ENCODE measurements at places on chromosomes 3 and 15.

GRCh38 chr3:38543586-38543985 is 47.4 kb downstream of the EXOG start:
- DNase-seq = no peak

- no peak for DNase-seq
These were observed 68.4 kb downstream of the HES1 start for GRCh38 chr3:194204042-194204987.

DNA sequence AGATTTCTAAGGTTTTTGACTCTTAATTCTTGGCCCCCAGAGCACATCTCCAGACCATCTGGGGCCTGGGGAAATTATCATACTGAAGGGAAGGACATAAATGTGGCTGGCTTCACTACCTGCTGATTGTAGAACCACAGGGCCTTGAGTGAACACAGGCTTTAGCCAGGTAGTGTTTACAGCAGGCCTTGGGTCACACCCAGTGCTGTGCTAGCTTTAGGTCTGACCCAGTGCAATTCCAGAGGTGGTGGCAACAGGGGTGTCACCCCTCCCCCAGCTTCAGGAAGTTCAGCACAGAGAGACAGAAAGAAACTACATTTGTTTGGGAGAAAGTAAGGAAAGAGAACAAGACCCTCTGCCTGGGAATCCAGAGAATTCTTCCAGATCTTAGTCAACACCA is 24.1 kb downstream of the PDCD10 start:
- no peak for DNase-seq

GRCh38 chr3:172292422-172292821 is 155.8 kb downstream of the GHSR start:
- DNase-seq = no peak

DNA sequence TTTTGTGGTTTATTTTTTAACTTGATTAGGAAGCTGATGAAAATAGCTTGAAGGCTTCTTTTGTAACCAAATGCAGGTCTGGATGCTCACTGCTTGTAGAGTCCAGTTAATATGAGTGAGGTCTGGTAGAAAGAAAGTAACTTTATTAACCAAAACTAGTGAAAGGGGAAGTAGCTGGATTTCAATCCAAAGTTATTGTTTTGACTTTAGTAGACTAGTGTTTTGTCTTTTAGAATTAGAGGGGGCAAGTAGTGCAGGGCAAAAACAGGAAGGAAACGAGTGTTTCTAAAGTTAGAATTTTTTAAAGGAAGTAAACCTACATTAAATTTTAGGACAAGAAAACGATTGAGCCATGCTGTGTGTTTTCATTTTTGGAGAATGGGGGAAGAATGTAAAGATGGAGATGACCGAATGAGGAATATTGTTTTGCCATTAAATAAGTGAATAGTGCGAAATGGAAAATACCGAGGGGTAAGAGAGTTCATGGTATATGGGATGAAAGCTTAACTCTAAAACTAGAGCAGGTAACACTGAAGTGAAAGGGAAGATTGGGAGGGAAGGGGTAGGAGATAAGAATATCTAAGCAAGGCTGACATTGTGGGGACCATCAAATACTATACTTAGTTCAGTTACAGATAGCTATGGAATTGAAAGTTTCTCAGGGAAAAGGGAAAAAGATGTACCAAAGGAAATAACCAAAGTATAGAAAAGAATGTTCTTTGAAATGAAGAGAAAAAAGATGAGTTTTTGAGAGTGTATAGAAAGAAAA is 40.0 kb downstream of the USP3 start:
- peak; percentile 36 for DNase-seq

GRCh38 chr3:179265875-179266274 is 15.0 kb upstream of the KCNMB3 start:
- peak; percentile 29 for DNase-seq

- no peak for DNase-seq
These were observed 776.9 kb upstream of the ARPP21 start for GRCh38 chr3:34862456-34862855.

- no peak for DNase-seq
These were observed 401.7 kb downstream of the TBC1D5 start for GRCh38 chr3:17340693-17341092.

DNA sequence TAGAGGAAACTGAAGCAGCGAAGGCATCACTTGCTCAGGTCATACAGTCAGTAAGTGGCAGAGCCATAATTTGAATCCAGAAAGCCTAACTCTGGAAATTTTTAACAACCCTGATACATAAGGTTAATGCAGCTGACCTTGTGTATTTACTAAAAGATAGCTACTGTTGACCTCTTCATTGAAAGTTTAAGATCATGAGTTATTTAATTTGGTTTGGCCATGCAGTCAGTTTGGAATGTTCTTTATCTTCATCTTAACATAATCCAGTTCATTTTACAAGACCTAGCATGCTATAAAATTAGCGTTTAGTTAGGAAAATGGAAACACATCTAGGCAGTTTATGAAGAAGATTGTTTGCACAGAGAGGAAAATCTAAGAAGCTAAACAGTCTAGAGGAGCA is 240.9 kb downstream of the RBMS3 start:
- DNase-seq = no peak

All from GM06990 (cell line).